ENCODE measurements at places on chromosomes 1 and 21. TPM values are rescaled to one million over a fixed set of nuclear protein-coding genes. Genes with fewer than 3 reads are reported as not detected.

The HSD11B1 gene
- total RNA-seq = not detected

The TRNP1 gene
- 1.7 TPM for total RNA-seq

The SLC26A9 gene
- not detected for total RNA-seq

The TNN gene
- total RNA-seq = not detected

The WDR64 gene
- under 0.01 TPM for total RNA-seq

The DLGAP3 gene
- total RNA-seq = not detected

All from dermis lymphatic vessel endothelial cell (primary cell).